HS-5 (cell line): ENCODE measurements at places on chromosomes 11 and 22.

- peak; percentile 30 for DNase-seq
These were observed 31.7 kb downstream of the INSC start for GRCh38 chr11:15146271-15147003.

- DNase-seq, result no peak
These were observed 48.5 kb downstream of the PACSIN2 start for GRCh38 chr22:42966497-42966896.

GRCh38 chr11:100240025-100240539, 447.0 kb upstream of the ARHGAP42 start:
- no peak for DNase-seq

- DNase-seq, result no peak
These were observed 157.0 kb upstream of the TIMP3 start for GRCh38 chr22:32644252-32645100.

DNA sequence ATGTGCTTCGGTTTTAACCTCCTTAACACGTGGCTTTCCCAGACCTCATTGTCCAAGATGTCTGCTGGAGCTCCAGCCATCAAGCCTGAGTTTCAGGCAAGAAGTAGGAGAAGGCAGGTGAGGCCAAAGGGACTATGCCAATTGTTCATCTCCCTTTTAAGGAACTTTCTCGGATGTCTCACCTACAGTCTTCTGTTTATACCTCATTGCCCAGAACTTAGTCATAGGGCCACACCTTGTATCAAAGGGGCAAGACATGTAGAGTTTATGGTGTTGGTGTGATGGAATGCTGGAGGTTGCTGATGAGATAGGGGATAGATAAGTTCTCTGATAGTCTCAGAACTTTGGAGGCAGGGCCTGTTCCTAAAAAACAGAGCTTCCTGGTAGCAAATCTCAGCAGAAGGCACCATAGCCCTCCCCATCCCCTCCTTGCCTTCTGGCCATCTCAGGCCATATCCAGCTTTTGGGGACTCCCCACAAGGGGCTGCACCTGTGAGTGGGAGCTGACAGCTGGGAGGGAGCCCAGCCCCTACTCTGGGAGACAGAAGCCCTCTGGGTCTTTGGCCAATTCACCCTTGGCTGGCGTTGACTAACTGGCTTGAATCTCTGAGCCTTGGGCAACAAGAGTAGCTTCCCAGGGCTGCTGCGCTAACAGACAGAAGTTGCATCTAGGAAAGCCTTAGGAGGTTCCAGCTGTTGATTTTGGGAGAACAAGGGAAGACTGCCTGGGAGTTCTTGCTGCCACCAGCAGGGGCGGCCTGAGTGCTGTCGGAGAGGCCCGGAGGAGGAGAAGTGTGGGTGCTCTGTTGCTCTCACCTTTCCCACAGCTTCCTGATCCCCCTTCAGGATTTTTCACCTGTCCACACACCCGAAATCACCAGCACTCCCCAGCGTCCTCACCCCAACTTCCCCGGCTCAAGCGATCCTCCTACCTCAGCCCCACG, 149.8 kb upstream of the THY1 start:
- no peak for DNase-seq

- DNase-seq, result no peak
These were observed 48.9 kb downstream of the POLD3 start for GRCh38 chr11:74641289-74641688.

GRCh38 chr11:128157423-128158298, 429.7 kb downstream of the ETS1 start:
- peak; percentile 78 for DNase-seq

GRCh38 chr11:100889758-100890157, 202.7 kb downstream of the ARHGAP42 start:
- DNase-seq, result no peak
